ENCODE measurements at places on chromosomes 5 and 9.

- DNase-seq: no peak
Measured at GRCh38 chr5:6750951-6751685, 37.9 kb downstream of the TENT4A start.

- no peak for DNase-seq
Measured at GRCh38 chr5:28164568-28164967, 1126.2 kb upstream of the CDH9 start.

- DNase-seq: no peak
Measured at GRCh38 chr9:97703437-97704344, 6.6 kb upstream of the XPA start.

DNA sequence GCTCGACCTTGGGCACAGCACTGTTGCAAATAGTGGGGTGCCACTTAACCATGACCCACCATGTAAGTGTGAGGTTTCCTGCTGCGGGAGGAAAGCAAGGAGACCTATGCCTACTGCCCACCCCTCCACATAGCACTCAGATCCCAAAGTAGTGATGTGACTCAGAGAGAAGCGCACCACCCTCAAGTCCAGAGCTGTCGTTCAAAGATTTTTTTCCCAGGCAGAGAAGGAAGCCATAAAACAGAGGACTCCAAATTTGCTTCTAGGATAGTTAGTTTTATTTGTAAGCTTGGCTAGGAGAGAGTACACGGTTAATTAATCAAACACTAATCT, 19.3 kb downstream of the UGT3A1 start:
- no peak for DNase-seq

DNA sequence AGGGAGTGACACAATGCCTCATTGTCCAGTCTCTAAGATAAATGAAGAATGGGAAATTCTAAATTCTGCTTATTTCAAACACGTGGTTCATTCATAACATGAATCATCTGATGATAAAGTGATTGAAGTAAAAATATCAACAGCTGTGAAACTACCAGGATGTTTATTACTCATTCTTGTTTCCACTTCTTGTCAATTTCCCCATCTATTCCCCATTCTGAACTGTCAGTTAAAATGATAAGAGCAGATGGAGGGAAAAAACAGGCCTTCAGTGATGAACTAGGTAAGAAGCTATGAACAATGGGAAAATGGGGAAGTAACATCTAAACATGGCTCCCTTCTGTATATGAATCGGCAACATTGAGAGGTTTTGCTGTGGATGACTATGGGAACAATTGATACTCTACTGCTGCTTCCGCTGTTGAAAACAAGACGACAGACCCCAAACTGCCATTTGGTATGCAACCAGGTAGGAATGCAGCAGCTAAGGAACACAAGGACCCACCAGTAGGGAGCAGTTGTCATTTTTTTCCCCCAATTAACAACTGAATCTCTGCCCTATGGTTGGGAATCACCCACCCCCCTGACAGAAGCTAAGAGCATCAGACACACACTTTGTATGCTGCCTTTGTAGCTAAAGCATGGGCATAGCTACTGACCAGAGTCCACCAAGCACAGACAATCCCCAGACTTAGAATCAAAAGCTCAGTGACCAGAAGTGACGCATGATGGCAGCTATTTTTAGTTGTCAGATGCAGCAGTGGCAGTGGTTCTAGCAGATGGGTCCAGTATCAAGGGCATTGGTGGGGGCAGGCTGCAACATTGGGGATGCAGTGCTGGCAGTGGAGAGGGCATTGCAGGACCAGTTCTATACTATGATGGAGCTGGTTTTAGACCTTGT, 52.9 kb upstream of the ZNF366 start:
- no peak for DNase-seq

DNA sequence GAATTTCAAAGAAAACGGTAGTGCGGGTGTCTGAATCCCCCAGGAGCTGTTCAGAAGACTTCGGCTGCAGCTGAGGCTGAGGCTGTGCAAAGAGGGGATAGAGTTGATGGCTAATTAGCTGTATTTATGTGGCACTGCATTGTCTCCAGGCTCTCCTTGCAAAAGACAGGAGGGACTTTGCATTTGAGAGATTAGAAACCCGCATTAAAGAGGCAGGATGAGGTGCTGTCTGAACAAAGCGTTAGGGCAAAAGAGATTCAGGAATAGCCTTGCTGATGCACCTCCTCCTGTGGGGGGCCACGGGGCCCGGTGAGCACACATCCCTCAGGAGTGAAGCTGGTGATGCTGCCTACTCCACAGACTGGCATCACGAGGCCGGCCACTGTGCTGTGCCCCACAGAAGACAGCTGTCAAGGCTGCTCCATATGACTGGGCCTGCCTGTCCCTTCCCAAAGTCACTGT, 343.6 kb upstream of the DAP start:
- no peak for DNase-seq

- no peak for DNase-seq
Measured at GRCh38 chr5:53406630-53407316, 73.7 kb upstream of the FST start.

DNA sequence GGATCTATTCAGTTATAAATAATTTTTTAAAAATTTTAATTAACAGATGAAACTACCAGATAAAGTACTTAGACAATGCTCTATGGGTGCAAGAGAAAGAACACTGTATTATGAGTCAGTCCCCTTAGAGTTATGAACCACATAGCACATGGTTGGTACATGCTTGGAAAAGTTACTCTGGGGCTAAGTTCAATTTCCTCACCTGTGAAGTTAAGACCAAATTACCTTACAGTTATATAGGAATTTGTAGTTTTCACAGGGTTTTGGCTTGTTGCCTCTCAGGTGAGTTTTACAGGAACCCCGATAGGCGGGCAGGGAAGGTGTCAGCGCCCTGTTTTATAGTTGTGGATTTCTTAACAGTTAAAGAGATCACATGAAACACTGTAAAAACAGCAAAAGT, 1.2 kb downstream of the PANK3 start:
- no peak for DNase-seq

DNA sequence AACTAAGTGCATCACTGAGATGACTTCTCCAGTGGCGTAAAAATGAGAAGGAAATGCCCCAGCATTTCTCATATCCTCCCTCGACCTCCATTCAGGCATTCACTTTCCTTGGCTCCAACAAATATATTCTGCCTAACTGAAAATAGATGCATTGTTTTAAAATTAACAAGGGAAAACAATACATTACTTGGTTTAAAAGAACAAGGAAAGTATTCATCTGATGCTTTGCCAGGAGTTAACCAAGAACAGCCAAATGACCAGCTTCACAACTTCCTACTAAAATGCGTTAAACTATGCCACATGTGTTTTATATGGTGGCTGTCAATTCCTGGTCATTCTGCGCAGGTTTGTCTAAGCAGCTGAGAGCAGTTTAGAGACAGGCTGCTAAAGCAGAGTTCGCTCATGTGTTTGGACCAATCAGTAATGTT, 121.4 kb downstream of the GNAQ start:
- DNase-seq: no peak

- DNase-seq: no peak
Measured at GRCh38 chr5:139644646-139645429, 3.3 kb upstream of the CXXC5 start.

DNA sequence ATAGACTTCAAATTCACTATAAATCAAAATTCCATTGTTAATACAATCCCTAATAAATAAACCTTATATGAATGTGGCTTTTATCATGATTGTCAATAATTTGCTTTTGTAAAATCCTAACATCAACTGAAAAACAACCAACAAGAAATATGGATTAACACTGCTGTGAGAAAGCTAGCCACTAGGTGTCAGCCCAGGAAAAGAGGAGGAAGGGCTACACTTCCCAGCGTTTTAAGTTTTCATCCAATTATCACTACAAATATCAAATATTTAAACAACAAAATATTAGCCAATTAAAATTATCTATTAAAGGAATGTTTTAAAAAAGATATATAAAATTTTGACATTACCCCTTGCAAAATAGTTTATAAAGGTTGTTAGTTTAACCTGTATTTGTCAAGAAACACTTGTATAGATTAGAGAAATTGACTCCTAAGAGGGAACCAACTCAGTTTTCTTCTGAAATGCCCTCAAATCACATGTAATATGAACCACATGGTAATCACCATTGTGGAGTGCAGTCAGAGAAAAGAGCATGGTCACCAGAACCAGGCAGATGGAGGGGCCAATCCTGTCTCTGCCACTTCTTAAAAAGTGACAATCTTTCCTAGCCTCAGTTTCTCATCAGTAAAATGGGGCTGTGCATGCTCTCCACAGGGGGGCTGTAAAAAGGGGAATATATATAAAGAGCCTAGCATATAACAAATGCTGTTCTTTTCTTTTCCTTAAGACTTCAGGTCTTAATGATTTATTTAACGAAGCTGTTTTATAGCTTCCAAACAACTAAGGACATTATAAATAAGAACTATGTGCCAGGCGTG, 188.2 kb downstream of the CRB2 start:
- DNase-seq: no peak

- no peak for DNase-seq
Measured at GRCh38 chr5:56264417-56265025, 31.4 kb upstream of the ANKRD55 start.

GRCh38 chr9:33178972-33179697, 12.0 kb upstream of the B4GALT1 start:
- DNase-seq: no peak

- no peak for DNase-seq
Measured at GRCh38 chr5:14153932-14154731, 11.0 kb downstream of the TRIO start.

DNA sequence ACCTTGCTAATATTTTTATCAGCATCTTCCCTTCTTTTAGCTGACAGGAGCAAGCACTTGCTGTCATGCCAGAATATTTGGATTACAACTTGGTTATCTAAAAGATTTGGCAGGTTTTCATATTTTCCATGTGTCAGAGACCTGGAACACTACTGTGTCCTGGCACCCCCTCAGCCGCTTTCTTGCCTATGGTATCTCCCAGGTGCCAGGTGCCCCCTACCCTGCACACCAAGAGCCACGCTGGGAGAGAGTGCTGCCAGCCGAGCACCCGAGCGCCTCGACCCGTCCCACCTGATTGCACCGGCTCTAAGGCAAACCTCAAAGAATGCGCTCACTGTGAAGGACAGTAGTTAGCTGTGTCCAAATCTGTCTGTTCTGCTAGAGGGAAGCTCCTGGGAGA, 84.8 kb downstream of the GTF3C4 start:
- no peak for DNase-seq

DNA sequence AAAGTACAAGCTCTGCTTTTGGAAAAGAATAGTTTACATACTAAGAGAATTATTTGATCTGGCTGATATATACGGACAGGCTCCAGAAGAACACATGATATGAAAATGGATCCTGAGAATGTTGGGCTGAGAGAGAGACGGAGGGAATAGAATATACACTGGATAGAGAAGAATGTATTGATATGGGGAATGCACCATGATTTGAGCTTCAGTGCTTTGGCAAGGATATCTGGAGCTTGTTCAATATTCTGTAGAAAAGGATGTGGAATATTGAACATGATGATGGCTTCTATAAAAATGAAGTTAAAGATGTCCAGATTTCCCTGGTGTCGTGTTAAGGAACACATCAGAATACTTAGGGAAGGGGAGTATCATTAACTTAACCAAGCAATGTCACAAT, 280.5 kb upstream of the VLDLR start:
- no peak for DNase-seq

DNA sequence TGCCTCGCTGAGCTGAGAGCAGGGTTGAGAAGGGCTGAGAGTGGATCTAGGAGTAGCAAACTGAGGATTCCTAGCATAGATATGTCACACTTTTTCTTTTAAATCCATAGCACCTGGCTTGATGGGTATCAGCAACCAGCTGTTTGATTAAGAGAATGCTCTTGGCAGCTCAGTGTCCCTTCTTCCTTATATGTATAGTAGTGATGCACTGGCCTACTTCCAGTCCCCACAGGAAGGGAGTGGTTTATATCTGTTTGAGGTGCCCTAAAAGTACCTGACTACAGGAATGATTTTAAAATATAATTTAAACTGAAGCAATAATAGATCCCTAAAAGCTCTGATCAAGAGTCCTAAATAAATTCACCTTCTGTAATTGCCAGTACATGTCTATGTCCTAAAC, 546.8 kb upstream of the ZNF608 start:
- DNase-seq: no peak

- no peak for DNase-seq
Measured at GRCh38 chr5:95842854-95843544, 20.5 kb upstream of the GLRX start.

DNA sequence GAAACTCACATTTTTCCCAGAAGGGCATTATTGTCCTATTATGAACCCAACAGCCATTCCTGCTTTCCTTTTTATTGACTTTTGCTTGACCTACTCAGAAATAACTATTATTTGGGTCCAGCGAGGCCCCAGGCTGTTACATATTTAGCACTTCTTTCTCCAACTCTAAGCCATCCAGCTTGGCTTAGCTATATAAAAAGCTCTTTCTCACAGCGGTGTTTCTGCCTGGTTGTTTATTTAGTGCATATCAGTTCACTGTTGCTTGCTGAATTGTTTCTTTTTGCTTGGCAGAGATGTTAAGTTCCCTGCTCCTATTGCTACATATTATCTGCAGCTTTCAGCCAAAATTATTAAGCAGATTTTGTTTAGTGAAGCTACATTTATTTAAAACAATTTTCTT, 1156.8 kb upstream of the SEMA6A start:
- DNase-seq: no peak

DNA sequence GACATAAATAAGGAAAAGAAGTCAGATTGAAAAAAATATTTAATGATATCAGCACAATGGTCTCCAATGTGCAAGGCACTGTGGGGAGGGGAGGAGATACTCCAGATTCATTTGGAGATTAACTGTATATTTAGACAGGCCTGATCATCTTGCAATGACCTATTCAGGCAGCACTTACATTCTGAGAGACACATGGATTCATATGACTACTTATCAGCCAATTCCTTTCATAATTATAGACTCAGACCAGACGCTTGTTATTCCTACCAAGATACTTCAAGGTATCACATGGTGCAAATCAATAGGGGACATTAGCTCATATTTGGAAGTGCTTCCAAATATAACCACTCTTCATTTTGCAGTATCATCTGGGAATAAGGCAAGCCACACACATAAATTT, 153.5 kb upstream of the TARS1 start:
- no peak for DNase-seq

DNA sequence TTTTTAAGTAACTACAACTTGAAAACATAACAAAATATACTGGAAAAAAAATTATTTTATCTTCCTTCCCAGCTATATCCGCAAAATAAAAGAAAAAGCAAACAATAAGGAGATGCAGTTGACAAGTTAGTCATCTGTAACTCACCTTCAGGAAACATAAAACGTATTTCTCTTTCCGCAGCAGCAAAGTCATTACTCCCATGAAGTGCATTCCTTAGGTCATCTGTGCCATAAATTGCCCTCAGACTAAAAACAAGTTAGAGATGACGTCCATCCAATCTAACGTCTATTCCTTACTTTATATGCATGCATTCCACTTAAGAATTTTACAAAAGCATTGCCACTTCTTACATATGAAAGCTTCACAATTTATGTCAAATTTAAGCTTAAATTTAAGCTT, 10.9 kb downstream of the NME5 start:
- no peak for DNase-seq

DNA sequence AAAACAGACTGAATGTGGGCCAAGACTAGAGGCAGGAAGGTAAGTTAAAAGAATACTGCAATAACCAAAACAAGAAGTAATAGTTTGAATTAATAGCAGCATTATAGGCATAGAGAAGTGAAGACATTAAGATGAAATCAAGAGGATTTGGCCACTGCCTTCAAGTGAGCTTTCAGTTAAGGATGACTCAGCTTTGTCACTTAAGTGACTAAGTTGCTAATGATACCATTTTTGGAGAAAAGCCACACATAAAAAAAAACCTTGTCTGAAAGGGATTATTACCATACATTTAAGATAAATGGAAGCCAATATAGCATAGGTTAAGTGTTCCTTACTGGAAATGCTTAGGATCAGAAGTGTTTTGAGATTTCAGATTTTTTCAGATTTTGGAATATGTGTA, 57.0 kb downstream of the ECPAS start:
- no peak for DNase-seq
